ENCODE measurements at places on chromosomes 11 and 22.

DNA sequence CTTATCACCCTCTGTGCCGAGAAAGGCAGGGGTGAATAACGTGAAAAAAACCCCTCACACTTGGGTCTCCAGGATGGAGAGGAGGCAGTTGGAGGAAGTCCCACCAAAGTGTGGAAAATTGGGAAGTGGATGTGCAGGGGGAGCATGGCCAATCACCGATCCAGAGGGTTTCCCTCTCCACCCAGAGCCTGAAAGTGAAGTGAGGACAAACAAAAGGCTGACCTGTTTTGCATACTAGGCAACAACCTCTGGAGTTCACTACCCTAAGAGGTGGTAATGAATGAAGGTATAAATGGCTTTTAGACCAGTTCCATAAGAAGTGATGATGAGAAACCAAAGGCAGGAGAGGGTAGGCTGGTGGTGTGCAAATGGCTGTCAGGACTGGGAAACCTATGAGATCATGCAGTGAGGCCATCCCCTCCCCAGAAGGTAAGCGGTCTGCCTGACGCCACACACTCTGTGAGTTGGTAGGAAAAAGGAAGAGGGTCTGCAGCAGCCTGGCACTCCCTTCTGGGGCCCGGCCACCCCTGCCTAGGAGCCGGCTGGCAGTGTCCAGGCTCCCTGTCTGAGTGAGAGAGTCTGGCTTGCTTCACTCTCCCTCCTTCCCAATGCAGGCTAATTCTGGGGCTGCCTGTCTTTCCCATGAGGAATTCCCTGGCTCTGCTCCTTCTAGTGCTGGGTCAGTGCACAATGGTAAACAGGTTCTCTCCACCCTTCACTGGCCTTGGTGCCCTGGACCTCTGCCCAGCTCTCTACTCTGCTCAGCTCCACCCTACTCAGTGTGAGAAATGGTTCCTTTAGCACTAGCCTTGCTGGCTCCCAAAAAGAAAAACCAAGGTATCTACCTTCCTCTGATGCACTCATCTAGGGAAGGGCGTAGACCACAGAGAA lies 15.6 kb downstream of the TBC1D10A start:
- no peak for DNase-seq

DNA sequence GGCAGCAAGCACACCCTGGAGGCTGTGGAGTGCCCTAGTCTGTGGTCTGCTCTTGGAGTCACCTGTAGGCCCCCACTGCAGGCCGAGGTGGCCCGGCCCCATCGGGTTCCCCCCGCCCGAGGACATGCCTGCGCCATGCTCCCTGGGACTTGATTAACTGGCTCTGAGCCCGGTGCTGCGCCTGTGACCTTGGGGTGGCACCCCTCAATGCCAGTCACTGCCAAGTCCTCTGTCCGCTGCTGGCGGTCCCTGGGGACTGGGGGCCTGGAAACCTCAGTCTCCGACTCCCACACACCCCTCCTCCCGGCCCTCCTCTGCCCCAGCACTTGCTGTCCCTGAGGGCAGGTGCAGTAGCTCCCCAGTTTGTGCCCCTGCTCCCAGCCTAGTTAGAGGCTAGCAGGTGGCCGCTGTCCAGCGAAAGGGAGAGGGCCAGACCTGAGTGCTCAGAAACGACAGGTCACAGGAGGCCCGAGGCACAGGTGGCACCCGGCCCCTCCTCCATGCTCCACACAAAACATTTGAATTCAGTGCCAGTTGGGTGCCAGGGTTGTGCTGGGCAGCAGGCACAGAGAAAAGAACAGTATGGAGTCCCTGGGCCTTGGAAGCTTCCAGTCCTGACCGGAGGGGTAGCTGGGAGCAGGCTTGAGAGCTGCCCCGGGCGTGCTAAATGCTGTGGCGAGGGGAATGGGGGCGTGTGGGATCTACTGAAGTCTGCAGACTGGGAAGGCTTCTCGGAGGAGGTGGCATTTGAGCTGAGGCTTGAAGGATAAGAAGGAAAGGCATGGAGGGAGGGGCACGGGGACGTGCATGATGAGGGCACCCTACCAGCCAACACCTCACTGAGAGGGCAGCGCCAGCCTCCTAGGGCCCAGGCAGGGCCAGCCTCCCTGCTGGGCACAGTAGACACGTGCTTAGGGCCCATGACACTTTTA lies 16.4 kb upstream of the FLRT1 start:
- no peak for DNase-seq

DNA sequence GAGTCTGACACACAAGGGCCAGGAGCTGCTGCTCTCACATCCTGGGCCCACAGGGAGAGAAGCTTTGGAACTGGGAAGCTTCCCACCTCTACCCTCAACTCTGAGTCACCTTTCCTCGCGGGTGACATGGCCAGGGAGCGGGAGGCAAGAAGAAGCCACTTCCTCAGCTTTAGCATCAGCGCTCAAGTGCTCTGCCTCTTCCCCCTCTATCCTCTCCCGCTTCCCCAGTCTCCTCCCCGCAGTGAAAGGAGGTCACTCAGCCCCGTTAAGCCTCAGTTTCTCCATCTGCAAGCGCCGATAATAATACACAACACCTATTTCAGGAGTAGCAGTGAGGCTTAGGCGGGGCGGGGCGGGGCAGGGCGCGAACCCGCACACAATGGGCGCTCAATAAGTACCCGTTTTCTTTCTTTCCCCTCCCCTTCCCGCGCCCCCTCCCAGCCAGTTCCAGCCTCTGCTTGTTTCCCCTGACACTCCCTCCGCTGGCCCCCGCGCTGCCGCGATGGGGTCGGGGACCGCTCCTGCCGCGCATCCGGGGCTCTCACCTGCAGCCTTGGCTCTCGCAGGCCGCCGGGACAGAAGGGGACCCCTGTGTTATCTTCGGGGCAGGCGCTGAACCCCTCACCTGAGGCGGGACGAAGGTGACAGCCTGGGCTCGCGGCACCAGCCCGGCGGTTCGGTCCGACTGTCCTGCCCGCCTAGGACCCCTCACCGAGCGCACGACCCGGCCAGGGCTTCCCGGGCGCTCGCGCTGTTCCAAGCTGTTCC lies 892 bp downstream of the GDPD5 start:
- DNase-seq: peak; percentile 66

DNA sequence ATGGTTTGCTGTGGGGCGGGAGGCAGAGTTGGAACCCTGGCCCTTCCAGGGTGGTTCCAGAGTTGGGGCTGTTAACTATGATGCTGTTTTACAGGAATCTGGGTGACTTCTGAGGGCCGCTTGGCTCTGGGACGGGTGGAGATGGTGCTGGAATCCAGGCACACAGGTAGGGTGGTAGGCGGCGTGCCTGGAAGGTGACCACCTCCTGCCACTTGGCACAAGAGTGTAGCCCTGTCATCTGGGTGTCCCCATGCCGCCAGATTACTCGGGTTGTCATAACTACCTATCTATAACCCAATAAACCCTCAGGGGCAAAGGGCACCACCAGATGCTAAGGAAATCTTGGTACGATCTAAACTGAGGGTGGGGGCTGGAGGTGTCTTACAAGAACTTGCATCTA lies 1.3 kb downstream of the CARS1 start:
- DNase-seq: no peak

DNA sequence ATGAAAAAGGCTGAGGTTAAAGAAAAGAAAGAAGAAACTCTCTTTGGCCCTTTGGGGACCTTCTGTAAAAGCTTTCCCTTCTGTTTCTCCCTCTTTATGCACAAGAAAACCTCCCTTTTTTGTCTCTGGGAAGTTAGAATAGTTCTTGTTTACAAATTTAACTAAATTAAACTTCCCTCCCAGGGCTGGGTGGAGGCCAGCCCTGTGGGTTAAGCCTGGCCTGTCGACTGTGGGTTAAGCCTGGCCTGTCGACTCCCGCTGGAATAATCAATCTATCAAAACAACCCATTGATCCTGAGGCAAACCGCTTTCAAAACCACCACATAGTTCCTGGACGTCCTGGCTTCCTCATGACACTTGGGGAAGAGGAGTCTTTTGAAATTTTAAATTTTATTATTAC lies 1.2 kb upstream of the DRG1 start:
- peak; percentile 21 for DNase-seq

DNA sequence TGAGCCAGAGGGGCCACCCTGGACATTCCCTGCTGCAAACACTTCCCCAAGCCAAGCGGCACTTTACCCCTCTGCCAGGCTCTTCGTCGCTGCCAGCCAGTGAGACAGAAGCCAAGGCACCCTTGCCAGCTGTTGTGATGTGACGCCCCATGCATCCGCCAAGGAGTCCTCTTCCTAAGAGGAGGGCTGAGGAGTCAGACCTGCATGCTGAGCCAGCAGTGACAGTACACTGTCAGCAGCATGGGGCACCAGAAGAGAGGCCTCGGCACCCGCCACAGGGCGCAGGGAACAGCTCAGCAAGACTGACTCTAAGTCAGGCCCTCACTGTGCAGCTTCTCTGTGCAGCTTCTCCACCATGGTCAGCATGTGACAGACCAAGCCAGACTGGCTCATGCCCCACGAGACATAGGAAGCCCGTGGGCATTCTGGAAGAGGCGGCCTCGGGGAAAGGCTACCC lies 26.4 kb downstream of the VPS37C start:
- no peak for DNase-seq

- DNase-seq: peak; percentile 87
Measured at GRCh38 chr11:14973621-14974514, 1.7 kb upstream of the CALCA start.

DNA sequence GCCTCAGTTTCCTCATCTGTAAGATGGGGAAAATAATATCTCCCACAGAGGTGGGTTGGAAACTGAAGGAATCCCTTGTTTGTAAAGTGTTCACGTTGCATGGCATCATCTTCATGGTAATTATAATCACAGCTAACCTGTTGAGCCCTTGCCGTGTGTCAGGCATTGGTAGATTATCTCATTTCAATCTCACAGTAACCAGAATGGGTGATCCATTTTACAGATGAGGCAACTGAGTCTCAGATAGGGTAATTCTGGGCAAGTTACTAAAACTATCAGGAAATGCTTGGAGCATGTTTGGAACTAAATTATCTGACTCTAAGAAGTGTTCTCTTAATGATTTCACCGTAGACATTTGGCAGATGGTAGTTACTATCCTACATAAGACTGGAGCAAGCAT lies 109.4 kb downstream of the NAV2 start:
- no peak for DNase-seq

DNA sequence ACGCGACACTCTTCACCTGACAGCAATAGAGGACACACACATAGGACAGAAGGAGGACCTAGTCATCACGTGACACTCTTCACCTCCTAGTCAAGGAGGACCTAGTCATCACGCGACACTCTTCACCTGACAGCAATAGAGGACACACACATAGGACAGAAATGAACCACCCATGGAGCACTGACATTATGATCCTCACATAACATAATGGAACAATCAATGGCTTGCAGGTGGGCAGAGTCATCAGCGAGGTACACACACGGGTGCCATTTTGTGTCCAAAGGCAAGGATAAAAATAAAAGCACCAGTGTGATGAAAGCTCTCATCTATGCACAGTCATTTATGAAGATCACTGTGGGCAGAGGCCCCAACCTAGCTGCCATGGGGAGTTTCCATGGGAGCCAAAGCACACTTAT lies 354.7 kb downstream of the LARGE1 start:
- DNase-seq: no peak

DNA sequence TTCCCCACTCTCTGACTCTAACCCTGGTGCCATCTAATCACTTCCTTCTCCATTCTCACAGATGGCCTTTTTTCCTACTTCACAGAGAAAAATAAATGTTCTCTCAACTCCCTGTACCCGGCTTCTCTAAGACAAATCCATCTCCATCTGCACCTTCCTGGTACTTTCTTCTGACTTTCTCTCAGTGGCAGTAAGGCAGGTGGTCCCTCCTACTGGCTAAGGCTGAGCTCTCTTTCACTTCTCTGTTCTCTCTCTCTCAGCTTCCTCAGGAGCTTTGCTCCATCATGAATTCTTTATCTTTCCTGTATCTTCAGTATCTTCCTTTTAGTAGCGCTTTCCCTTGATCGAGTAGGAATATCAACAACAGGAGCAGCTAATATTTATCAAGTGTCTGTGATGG lies 421.6 kb downstream of the TMEM135 start:
- no peak for DNase-seq

- no peak for DNase-seq
Measured at GRCh38 chr11:105153392-105153791, 13.8 kb upstream of the CARD18 start.

DNA sequence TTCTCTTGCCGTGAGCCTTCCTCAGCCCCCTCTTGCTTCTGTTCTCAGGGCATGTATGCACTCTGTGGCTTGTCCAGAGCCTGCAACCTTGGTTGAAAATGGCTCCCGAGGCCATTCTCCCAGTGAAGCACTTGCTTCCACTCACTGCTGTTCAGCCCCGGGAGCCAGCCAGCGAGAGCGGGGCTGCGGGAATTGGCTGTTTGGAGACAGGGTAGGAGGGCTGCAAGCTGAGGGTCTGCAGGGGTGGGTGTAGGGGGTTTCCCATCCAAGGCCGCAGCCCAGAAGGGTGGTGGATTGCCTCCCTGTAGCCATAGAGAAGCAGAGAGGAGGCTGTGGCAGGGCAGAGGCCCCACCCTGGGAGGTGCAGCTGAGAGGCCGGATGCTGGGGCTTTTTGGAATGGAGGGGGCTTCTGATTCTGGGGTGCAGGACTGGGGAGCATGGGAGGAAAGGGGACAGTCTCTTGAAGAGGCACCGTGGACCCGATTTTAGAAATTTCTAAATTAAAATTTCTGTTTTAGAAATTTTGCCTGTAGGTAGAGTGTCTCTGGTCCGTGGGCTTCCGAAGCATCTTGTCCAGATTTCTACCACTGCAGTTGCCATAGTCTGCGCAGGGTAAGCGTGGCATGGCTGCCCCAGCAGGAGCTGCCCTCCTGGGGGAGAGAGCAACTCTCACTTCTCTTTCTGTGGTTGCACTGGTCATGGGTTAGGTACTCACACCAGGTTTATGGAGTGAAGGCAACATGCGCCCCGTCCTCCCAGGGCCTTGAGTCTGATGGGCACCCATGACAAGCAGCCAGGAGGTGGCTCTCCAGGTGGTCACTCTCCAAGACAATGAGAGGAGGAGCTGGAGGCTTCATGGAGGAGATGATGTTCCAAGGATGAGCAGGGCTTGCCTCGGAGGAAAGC lies 100.2 kb downstream of the TBC1D22A start:
- no peak for DNase-seq

DNA sequence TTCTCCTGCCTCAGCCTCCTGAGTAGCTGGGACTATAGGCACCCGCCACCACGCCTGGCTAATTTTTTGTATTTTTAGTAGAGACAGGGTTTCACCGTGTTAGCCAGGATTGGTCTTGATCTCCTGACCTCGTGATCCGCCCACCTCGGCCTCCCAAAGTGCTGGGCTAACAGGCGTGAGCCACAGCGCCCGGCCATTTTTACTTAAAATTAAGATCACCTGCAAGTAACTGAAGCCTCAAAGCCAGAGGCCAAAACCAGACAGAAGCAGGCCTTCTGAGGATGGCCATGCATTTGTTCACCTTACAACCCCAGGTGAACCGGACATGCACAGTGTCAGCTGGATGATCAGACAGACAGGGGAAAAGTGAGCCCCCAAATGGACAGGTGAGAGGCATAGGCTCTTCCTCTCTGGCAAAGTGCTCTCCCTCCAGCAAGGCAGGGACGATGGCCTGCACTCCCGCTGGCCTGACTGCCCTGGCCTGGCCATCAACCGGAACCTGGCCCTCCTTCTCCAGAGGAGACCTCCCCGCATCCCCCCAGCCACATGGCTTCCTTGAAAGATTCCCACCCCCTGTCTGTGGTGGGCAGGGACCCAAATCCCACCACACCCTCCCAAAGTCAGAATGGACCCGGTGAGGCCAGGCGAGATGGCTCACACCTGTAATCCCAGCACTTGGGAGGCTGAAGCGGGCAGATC lies 25.9 kb downstream of the APOBEC3H start:
- DNase-seq: no peak

Data from retina (tissue), 1 donor.